ENCODE measurements at places on chromosomes 5 and 9. TPM values are rescaled to one million over a fixed set of nuclear protein-coding genes. Genes with fewer than 3 reads are reported as not detected.
A peak's percentile ranks its signal among the peaks of the same experiment; 100 is the strongest.

GRCh38 chr9:69397384-69398214, 72.6 kb downstream of the ENTREP1 start:
- DNase-seq = peak; percentile 62

DNA sequence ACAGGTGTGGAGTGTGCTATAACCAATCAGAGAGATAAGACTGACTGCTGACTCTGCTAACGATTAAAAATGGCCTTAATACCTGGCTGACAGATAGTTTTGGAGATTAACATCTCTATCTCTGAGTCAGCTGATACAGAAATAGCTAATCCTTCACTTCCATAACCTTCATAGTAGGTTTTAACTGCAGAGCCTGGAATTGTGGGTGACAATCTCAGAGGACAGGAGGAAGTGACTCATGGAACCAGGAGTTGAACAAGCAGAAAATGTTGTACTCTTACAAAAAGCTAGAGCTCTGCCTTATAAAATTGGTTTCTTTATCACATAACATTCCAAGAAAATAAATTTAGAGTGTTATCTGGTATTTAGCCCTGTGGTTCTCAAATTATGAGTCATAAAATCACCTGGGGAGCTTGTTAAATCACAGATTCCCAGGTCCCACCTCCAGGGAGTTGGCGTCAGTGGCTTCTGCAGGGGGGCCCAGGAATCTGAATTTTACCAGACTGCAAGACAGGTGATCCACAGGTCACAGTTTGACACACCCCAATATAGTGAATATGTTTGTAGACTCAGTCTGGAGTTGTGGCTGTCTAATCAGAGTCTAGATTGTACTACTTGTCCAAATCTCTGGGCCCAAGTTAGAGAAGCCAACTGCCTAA, 44.4 kb upstream of the AFAP1L1 start:
- peak; percentile 87 for DNase-seq

The SPATA31A3 gene
- total RNA-seq = not detected

DNA sequence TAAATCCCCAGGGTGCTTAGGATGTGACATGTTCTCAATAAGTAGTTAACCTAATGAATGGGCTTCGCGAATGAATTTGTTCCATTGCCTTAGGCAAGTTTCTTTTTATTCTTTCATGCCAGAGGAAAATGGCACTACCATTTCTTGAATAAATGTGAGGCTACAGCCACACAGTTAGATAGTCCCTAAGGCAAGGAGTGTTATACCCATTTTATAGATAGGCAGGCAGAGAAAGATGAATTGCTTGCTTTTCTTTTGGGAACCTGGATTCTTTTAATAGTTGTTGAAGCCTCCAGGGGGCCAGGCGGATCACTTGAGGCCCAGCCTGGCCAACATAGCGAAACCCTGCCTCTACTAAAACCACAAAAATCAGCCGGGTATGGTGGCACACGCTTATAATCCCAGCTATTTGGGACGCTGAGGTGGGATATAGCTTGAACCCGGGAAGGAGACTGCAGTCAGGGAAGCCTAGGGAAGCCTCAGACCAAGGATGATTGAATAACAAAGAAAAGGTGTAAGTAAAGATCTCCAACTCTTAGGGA, 943 bp downstream of the NOP16 start:
- no peak for DNase-seq

DNA sequence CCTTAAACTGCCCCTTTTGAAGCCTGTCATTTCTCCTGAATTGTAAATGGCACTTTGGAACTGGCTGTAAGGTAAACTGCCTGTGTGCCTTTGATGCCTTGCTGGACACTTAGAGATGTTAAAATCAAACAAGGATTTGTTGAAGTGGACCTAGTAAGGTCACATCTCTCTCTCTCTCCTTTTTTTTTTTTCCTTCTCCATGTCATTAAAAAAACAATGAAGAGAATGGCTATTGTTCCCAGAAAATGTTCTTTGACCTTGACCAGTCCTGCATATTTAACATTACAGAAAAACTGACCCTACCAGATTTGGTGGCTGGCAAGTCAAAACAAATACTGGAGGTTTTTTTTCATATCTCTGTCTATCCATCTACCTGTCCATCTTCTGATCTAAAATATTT, 2.9 kb upstream of the DAB2 start:
- DNase-seq = no peak

DNA sequence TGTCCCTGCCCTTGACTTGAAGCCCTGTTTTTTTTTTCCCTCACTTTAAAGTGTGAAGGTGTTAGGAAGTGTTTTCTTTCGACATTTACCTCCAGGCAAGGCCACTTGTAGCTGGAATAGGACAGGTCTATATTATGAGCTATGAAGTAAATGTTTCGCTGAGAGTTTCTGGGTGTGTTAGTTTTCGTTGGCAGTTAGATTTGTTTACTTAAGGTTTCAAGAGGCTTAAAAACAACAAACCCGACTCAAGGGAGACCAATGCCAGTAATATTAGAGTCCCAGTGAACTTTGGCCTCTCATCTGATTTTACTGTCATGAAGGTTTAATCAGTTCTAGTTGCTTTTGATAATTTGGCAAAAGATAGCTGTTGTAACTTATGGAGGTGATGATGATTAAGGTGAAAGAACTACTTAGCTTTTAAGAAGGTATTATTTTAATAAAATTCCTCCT, 25.2 kb downstream of the OCLN start:
- DNase-seq = no peak

The DMRTA1 gene
- 1.1 TPM for total RNA-seq

- DNase-seq = no peak
These were observed 913.9 kb downstream of the TLE4 start for GRCh38 chr9:80485420-80486250.
